ENCODE measurements at places on chromosomes 2 and 18.

DNA sequence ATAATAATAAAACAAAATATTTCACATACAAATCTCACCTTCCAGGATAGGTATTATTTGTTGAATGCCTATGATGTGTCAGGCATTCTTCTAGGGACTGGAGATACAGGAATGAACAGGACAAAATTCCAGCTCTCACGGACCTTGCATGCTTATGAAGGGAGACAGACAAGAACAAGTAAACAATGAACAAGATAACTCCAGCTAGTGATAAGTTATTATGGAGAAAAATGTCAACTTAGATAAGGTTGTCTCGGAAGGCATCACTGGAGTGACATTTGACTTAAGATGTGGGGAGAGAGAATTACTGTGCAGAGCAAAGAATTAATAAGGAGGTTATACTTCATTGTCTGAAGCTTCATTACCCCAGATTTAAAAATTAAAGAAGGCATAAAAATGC, 836.7 kb downstream of the SOCS6 start:
- DNase-seq: no peak

DNA sequence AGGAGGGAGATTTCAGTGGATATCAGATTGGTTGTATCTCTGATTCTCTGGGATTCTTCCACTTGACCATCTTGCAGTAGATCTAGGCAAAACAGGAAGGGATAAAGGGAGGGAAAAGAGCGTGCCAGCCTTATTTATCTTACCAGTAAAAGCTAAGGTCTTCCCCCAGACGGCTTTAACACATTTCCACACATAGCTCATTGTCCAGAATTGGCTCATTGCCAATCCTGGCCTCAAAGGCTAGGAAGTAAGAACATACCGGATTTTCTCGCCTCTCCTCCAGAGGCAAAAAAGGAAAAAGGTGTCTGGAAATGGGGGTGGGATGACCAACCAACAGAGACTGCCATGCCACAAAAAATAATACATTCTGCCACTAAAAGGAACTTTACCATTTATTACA, 411.6 kb upstream of the NRP2 start:
- no peak for DNase-seq

DNA sequence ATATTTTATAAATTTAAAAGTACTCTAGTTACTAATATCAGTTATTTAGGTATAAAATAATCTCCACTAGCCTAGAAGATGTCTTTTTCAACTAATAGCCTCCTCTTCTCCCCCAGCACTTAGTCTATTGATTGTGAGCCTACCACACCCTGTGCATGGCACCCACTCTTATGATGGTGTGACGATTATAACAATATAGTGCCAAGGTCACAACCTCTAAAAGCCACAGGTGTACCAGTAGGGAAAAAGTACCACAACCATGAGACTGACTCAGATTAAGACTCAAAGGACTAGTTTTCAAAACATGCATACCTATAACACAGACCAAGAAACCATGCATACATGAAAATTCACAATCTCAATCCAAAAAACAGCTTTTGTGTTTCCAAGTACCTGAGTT, 27.6 kb downstream of the THADA start:
- no peak for DNase-seq

- no peak for DNase-seq
Observed at GRCh38 chr18:58045242-58046092, 1.4 kb downstream of the NEDD4L start.

GRCh38 chr2:105102963-105103421, 65.1 kb downstream of the MRPS9 start:
- DNase-seq: no peak

DNA sequence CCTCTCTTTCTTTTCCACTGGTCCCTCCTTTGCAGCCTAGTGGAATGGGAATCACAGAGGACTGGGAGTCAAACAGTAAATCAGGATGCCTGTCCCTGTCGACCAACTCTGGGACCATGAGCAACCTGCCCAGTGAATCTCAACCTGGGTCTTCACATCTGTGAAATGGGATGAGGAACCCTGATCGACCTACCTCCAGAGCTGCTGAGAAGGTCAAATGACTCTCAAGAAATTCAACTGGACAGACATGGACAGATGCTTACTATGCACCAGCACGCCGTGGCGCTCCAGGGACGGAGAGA, 73.3 kb upstream of the TAF1B start:
- no peak for DNase-seq

DNA sequence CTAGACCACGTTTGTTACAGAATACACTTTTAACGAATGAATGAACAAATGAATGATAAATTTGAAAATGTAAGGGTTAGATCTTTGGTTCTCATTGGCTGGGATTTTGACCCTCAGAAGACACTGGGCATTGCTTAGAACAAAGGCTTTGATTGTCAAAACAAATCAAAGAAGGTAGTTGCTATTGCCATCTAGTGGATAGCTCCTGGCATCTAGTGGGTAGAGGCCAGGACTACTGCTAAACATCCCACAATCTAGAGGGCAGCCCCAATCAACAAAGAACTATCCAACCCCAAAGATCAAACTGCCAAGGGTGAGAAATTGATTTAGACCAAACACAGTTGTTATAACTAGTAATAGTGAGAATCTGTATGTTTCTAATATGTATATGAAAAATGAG, 552.3 kb downstream of the KCNJ3 start:
- DNase-seq: no peak

GRCh38 chr2:61853086-61853846, 594 bp downstream of the FAM161A start:
- DNase-seq: peak; percentile 65

DNA sequence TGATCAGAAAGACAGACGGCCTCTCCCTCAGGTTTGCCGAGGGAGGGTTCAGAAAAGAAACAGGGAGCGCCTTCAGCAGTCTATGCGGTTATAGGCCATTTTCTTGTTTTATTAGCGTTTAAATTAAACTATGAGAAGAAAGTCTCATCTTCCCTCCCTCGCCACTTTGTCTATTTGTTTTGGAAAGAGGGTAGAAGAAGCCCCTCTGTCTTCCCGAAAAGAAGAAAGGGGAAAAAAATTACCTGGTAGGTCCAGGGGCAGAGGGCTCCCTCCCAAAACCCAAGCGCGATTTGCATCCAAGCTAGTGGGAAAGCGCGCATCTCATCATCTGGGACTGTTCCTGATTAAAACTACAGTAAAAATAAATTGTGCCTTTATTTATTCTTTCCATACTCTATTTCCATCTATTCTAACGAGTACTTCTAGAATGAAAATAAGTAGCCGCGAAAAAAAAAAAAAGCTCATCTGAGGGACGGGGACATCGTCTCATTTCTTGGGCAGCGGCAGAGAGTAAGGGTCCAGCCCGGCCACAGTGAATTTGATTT, 2.4 kb downstream of the PAX8 start:
- DNase-seq: no peak

GRCh38 chr2:187964746-187965145, 326.9 kb upstream of the GULP1 start:
- no peak for DNase-seq

- no peak for DNase-seq
Observed at GRCh38 chr2:101330253-101330933, 21.9 kb upstream of the RNF149 start.

- no peak for DNase-seq
Observed at GRCh38 chr18:56240405-56240804, 398.0 kb downstream of the TXNL1 start.

DNA sequence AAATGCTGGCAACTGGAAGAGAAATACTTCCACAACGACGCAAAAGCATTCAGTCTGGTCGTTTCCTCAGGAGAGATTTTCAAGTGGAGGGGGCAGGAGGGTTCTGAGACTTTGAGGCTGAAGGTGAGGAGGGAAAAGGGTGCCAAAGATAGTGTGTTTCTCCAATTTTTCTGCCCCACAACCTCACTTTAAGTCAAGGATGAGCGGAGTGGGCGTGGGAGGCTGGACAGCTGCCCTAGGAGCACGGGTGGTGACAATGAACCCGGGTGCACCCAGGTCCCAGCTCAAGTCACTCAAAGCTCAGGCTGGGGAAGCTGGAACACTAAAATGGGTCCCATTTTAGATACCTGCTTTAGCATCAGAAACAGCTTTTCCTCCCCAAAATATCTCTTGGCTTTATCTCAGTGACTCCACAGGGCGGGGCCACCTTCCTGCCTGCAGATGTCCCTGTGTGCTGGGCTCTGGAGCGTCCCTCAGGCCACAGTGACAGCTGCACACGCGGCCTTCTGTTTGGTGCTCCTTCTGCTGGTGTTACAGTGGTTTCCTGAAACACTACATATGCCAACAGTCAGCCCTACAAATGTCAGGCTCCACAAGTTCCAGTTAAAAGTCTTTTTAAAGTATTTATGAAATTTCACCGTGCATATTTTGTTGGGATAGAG, 1.4 kb upstream of the MBP start:
- no peak for DNase-seq

GRCh38 chr2:145623136-145623535, 1103.2 kb upstream of the ZEB2 start:
- no peak for DNase-seq

DNA sequence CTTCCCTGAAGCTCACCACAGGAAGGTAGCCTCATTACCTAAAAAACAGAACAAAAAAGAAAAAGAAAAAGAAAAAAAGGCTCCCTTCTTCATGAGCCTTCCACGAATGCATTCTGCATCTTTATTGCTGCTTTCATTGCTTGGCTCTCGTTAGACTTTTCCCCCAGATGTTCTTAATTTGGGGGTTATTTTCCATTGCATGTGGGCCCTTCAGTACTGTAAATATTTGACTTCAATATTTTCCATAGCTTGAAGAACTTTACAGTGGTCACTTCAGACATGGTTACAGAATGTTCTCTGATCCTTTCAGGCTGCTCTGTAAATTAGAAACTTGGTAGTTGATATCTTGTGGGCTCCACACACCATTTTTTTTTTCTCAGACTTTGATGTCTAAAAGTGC, 65.6 kb upstream of the COPS8 start:
- no peak for DNase-seq

DNA sequence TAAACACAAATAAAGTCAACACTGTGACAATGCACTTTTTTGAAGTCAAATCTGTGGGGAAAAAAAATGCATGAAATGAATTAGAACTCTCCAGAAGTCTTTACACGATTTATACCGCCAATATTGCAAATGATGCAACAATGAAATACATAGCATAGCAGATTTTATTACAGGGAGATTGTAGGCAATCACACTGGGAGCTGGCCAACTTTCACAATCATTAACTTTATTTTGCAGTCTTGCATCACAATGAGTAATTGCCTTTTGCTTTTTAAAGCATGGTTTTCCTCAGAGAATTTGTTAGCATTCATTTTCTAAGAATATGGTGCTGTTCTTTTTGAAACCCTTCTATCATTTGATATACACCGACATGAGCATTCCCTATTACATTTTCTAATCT, 366.4 kb upstream of the FSIP2 start:
- no peak for DNase-seq

- no peak for DNase-seq
Observed at GRCh38 chr2:143936848-143937722, 582.8 kb downstream of the ZEB2 start.

DNA sequence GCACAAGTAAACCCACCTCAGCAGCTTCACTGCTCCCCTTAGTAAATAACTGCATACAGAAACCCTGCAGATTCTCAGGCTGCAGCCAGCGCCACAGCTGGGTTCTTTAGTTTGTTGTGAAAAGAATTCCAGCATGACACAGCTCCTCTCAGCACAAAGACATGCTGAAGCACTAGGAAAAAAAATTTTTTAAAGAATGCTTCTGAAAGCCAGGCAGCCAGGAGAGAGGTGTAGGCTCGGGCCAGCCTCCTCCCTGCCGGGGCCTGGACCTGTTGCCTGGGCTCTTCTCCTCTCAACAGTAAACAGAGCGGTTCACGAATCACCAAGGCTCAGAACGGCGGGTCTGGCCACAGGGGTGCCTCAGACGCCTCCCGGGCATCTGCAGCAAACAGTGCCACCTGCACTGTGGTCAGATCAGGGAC, 95.7 kb upstream of the POU3F3 start:
- DNase-seq: no peak

All from NK-92 treated with Interleukin-12 subunit alpha and Interleukin-12 subunit beta, amount 100 ng/mL, for 24 hours (cell line).